Thymus (tissue), 14 donors: ENCODE measurements at places on chromosomes 5 and 9. TPM values are rescaled to one million over a fixed set of nuclear protein-coding genes. Genes with fewer than 3 reads are reported as not detected.

Gene LVRN
- 0.32 TPM for polyA plus RNA-seq

DNA sequence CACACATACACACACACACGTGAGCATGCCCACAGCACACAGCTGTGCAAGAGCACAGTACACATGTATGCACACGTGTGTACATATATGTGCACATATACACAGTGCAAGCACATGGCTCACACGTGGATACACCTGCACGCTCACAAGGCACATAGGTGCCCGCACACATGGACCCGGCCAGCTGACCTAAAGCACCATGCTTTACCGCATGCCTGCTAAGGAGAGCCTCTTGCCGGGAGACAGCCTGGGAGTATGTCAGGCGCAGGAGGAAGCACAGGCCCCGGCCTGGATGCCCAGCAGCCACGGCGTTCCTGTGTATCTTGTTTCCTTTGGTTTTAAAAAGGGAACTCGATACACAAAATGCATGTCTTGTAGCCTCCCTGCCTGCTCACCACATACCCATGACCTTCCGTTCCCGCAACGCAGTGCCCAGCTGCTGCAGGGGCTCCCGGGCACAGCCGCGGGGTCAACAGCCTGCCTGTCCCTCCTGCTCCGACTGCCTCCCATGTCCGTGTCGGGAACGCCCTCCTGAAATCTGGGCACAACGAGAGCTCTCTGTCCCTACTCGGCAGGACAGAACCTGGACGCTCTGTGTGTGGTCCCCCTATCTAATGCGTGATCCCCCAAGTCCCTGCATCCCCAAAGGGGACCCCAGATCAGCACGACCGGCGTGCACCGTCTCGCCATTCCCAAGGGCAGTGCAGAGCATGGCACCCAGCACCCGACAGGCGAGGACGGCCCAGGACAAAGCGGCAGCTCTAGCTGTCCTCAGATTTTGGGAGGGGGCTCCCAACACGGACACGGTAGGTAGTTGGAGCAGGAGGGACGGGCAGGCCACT lies 3.6 kb downstream of the SLC12A7 start:
- H3K4me3 ChIP-seq = peak overlapping the region; percentile 20
- H3K27ac ChIP-seq = peak overlapping the region; percentile 4
- no peaks in the 10 kb centered on the region for H3K36me3 ChIP-seq

GRCh38 chr9:71637375-71637774 lies 130.9 kb downstream of the CEMIP2 start:
- H3K4me3 ChIP-seq = no peak overlapping the region
- H3K27me3 ChIP-seq = no peaks in the 10 kb centered on the region
- no peaks in the 10 kb centered on the region for H3K4me1 ChIP-seq
- H3K36me3 ChIP-seq = no peaks in the 10 kb centered on the region
- no peak for DNase-seq

DNA sequence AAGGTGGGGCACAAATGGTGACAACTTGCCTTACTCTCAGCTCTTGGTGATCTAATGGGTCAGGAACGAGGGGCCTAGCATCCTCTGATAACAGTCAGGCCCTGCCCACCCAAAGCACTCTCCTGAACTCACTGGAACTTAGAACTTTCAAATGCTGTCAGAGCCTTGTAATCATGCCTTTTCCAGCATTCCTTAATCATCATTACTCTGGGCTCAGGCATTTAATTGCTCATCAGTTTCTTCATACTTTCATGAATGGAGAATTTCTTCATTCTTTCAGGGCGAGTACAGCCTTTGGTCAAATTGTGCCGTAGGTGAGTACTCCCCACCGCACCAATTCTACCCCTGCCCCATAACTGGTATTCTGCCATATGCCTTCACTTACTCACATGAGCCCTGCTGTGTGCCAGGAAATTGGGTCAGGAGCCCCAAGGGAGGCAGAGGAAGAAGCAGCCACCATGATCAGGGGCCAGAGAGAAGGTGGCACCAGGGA lies 30.2 kb upstream of the DUSP1 start:
- no peak for DNase-seq
- no peaks in the 10 kb centered on the region for H3K27me3 ChIP-seq
- peaks cover 25% of the 10 kb centered on the region for H3K4me1 ChIP-seq
- H3K27ac ChIP-seq = no peak overlapping the region

Gene GPR150
- polyA plus RNA-seq = 0.89 TPM

GRCh38 chr9:136945333-136946227 lies 537 bp downstream of the C8G start:
- H3K4me3 ChIP-seq = no peak overlapping the region
- H3K27ac ChIP-seq = no peak overlapping the region
- peaks cover 40% of the 10 kb centered on the region for H3K4me1 ChIP-seq
- H3K27me3 ChIP-seq = no peaks in the 10 kb centered on the region

DNA sequence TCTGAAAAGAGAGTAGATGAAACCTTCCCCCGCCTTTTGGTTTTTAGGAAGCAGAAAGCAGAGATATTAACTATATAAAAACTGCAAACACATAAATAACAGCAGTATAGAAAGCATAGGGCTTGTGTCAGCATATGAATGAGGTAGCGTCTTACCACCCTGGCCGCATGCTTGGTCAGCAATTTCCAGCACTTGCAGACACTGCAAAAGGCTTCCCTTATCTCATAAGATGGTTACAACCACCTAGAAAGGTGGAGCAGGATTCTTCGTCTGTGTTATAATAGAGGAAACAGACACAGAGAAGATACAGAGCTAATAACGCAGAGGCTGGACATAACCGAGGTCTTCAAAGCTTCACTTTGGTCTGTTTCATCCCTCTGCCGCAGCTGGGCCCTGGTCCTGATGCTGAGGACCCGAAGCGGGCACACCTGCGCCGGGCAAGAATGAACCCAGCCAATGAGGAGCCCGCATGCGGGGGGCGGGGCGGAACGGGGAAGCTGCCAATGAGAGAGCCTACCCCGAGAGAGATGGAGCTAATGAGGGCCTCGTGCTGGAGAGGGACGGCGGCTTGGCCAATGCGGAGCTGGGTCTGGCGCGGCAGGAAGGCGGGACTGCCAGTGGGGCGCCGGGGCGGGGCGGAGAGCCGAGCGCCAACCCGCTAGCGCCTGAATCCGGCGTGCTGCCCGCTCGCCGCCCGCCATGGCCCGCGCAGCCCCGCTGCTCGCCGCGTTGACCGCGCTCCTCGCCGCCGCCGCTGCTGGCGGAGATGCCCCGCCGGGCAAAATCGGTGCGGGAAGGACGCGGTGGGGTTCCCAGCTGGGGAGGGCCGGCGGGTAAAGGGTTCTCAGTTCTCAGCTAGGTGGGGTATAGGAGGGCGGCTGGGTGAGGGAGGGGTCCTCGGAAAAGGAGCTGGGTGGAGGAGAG lies at the start of gene PCYOX1L:
PCYOX1L (plus strand) TSS at position 677 of the 924 bp plus-strand sequence; CDS start at position 700, 23 bp downstream.
- H3K27ac ChIP-seq = peak within 1 kb of the TSS; percentile 10
- H3K4me3 ChIP-seq = peak within 1 kb of the TSS; percentile 79
- no peaks in the 10 kb centered on the region for H3K27me3 ChIP-seq
- H3K4me1 ChIP-seq = peaks cover 4% of the 10 kb centered on the region
- peak; percentile 85 for DNase-seq
- peaks cover 28% of the 10 kb centered on the region for H3K36me3 ChIP-seq

GRCh38 chr5:170743876-170744212 lies 39.7 kb upstream of the GABRP start:
- H3K27ac ChIP-seq = no peak overlapping the region
- H3K4me3 ChIP-seq = no peak overlapping the region
- no peaks in the 10 kb centered on the region for H3K4me1 ChIP-seq
- no peaks in the 10 kb centered on the region for H3K36me3 ChIP-seq
- H3K27me3 ChIP-seq = peaks cover 10% of the 10 kb centered on the region

GRCh38 chr5:58148254-58148775 lies 311.6 kb downstream of the PLK2 start:
- H3K27ac ChIP-seq = no peak overlapping the region
- no peaks in the 10 kb centered on the region for H3K36me3 ChIP-seq
- no peak for DNase-seq
- H3K4me1 ChIP-seq = no peaks in the 10 kb centered on the region

Gene CD72
- 23.6 TPM for polyA plus RNA-seq

DNA sequence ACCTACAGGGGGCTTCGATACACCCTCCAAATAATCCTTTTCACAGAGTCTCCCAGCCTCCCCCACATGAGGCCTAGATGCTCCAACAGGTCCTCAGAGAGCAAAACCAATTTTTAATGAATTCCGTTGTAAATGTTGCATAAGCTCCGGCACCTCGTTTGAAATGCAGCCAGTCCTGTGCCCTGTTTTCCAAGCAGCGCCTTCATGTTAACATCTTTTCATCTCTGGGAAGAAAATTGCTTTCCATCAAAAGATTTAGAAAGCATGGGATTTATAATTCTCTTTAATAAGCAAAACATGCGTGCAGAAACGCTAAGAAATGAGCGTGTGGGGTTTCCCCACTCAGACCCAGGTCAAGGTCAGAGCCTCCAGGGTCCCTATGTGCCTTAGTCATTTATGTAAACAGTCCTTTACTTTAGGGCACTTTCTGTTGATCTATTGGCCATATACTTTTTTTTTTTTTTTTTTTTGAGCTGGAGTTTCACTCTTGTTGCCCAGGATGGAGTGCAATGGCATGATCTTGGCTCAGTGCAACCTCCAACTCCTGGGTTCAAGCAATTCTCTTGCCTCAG lies 177.5 kb upstream of the S1PR3 start:
- H3K4me1 ChIP-seq = no peaks in the 10 kb centered on the region

DNA sequence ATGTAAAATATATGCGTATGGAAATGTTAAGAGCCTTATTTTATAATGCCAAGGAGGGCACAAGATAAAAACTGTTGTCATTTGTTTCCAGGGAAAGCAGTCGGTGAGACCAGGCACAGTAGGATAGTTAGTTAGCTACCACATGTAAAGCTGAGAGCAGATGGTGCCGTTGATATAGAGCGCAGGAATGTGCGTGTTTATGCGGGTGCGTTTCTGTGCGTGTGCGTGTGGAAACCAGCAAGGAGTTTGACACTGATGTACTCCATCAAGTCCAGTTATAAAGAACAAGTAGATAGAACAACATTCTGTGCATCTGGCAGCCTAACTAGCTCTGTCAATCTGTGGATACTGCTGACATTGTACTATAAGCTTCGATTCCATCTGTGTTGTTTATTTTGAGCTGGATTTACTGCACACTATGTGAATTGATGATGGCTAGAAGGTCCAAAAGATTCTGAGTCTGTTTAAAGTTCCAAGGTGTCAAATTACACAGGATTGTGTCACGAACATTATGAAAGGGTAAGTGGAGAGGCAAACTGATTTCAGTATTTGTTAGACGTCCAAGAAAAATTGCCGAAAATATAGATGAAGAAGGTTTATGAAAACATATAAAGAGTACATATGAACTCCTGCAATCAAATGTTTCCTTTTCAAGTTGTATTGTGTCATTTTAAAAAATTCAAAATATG lies 494.9 kb upstream of the MEF2C start:
- H3K27me3 ChIP-seq = no peaks in the 10 kb centered on the region
- no peaks in the 10 kb centered on the region for H3K36me3 ChIP-seq

- no peak overlapping the region for H3K4me3 ChIP-seq
- H3K27me3 ChIP-seq = no peaks in the 10 kb centered on the region
- DNase-seq = no peak
- H3K36me3 ChIP-seq = no peaks in the 10 kb centered on the region
- no peak overlapping the region for H3K27ac ChIP-seq
- H3K4me1 ChIP-seq = no peaks in the 10 kb centered on the region
Observed at GRCh38 chr9:93808115-93809029, 146.8 kb downstream of the BARX1 start.

Gene SHROOM1
- 6.2 TPM for polyA plus RNA-seq

Gene CDX1
- 1.3 TPM for polyA plus RNA-seq

- no peaks in the 10 kb centered on the region for H3K27me3 ChIP-seq
- H3K4me3 ChIP-seq = no peak overlapping the region
- H3K36me3 ChIP-seq = peaks cover 9% of the 10 kb centered on the region
- no peak overlapping the region for H3K27ac ChIP-seq
- DNase-seq = no peak
Observed at GRCh38 chr5:39121315-39121714, 47.1 kb upstream of the RICTOR start.

- H3K4me3 ChIP-seq = no peak overlapping the region
- no peak overlapping the region for H3K27ac ChIP-seq
- H3K36me3 ChIP-seq = no peaks in the 10 kb centered on the region
- no peaks in the 10 kb centered on the region for H3K27me3 ChIP-seq
- H3K4me1 ChIP-seq = no peaks in the 10 kb centered on the region
- DNase-seq = peak; percentile 52
Observed at GRCh38 chr9:21443849-21444625, 3.8 kb downstream of the IFNA1 start.

DNA sequence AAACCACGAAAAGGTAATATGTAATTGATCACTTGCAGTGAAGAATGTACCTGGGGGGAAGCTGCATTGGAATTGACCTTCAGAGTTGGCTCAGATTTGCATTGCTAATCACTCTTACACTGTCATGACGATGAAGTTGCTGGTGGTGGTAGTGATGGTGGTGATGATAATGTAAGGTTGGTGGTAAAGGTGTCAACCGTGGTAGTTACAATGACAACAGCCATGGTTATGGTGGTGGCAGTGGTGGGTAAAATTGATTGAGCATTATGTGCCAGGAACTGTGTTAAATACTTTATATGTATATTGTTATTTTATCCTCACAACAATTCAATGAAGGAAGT lies 282.4 kb downstream of the NR3C1 start:
- no peaks in the 10 kb centered on the region for H3K4me1 ChIP-seq
- no peak overlapping the region for H3K4me3 ChIP-seq
- DNase-seq = no peak
- no peaks in the 10 kb centered on the region for H3K27me3 ChIP-seq

DNA sequence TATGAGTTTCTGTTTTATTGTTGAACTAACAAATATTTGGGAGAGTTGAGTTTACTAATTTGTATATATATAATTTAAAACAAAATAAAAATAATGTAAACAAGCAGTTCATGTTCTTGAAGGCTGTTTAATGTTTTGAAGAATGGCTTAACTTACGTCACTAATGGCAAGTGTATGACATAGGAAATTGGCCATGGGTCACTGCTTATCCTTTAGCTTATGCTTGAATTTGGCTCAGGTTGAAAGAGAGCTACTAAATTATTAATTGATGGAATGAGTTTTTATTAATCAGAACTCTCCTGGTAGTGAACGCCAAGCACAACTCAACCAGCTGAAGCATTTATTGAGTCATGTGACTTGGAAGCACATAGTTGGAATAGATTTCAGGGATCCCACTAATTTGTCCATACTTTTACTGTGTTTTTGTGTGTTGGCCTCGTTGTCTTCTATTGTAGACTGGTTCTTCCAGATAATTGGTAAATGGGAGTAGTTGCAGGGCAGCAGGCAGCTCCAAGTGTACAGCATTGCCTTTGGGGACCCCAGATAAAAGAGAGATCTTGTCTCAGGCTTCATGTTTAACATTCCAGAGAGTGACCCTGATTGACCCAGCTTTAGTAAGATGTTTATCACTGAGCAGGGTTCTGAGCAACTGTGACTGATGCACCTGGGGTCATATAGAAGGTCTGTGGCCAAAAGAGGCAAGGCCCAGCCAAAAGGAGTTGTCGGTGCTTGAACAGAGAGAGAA lies 13.5 kb downstream of the C5orf58 start:
- H3K4me3 ChIP-seq = no peak overlapping the region
- H3K36me3 ChIP-seq = peaks cover 52% of the 10 kb centered on the region
- no peaks in the 10 kb centered on the region for H3K27me3 ChIP-seq
- H3K27ac ChIP-seq = no peak overlapping the region
- no peak for DNase-seq
- H3K4me1 ChIP-seq = no peaks in the 10 kb centered on the region

- H3K27ac ChIP-seq = no peak within 1 kb of the TSS
- no peak for DNase-seq
- H3K4me3 ChIP-seq = peak within 1 kb of the TSS; percentile 6
- H3K4me1 ChIP-seq = no peaks in the 10 kb centered on the region
- no peaks in the 10 kb centered on the region for H3K36me3 ChIP-seq
- H3K27me3 ChIP-seq = peaks cover 48% of the 10 kb centered on the region
Observed at GRCh38 chr9:70043689-70044489, at the start of gene MAMDC2. MAMDC2 (plus strand) TSS chr9:70043848; CDS start chr9:70044198, 350 bp downstream.
